ENCODE measurements at places on chromosomes 16 and 17.

DNA sequence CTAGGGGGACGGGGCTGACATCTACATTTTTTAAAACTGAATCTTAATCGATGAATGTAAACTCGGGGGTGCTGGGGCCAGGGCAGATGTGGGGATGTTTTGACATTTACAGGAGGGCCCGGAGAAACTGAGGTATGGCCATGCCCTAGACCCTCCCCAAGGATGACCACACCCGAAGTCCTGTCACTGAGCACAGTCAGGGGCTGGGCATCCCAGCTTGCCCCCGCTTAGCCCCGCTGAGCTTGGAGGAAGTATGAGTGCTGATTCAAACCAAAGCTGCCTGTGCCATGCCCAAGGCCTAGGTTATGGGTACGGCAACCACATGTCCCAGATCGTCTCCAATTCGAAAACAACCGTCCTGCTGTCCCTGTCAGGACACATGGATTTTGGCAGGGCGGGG is 21.4 kb downstream of the ADAM11 start:
- no peak for DNase-seq

- no peak for DNase-seq
Observed at GRCh38 chr17:40418428-40418706, 671 bp upstream of the TOP2A start.

DNA sequence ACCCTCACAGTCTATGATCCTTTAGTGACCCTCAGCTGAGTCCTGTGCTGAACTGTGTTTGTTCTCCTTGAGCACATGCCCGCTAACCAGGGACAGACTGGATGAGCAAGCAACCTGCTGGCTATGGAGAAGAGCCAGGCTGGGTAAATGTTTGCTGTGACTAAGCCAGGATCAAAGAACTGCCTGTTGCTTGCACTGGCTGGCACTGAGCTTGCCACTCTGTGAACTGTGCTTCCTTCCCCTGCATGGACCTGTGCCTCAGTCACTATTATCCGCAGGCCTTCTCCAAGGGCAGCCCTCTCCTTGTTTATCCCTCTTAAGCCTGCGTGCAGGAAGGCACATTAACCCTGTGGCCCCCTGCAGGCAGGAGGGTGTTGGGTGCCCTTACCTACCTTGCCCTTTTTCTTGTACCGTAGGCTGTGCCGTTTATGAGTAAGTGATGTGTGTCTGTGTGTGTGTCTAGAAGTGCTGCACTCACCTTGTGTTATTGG is 7.4 kb downstream of the PNPO start:
- no peak for DNase-seq

GRCh38 chr16:78448658-78449271 is 349.3 kb downstream of the WWOX start:
- no peak for DNase-seq

DNA sequence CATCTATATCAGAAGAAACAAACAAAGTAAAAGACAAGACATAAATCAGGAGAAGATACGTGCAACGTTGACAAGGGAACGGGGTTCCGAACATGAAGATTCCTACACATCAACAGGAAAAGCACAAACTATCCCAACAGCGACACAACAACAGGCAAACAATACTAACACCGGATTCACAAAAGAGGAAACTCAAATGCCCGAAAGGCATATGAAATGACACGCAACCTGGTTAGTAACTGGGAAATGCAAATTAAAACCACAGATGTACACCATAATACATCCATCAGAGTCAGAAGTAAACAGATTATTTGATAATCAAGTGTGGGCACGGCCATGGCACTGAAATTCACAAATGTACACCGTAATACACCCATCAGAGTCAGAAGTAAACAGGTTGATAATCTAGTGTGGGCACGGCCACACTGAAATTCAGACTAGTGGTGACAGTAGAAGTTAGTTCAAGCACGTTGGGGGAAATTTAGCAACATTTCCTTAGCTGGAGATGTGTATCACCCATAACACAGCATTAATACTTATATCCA is 171.9 kb upstream of the RPH3AL start:
- no peak for DNase-seq

- DNase-seq = no peak
Observed at GRCh38 chr17:2068031-2068518, 13.2 kb downstream of the HIC1 start.

DNA sequence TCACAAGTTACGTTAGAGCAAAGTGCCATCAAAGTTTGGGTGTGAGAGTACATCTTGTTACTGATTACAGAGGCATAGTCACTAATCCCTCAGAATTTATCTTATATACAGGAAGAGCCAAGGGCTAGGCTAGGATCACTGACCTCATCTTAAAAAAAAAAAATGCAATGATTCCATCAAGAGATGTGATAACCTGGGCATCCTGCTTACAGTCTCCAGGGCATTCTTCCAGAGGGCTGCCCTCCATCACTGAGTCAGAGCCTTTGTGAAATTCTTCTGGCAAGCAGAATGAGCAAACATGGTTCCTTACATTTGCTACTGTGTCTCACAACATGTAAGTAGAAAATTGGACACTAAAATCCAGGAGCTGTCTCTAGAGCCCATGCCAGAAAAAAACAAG is 410.6 kb downstream of the ZFHX3 start:
- DNase-seq = no peak

DNA sequence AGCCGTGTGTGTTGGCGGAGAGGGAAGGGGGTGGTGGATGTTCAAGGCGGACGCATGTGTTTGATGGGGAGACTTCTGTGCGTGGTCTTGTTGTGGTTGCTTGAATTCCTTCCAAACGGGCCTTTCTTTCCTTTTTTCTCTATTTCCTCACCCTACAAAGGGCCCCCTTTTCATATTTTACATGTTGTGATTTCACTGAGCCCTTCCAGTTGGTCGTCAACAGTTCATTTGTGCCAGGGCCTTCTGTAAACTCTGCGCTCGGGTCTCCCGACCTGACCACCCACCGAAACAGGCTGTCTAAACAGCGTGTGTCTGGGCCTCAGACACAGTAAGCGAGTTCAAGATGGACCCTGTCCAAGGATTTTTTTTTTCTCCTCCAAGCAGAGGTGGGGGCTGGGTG is 228.4 kb downstream of the IRF8 start:
- DNase-seq = no peak

DNA sequence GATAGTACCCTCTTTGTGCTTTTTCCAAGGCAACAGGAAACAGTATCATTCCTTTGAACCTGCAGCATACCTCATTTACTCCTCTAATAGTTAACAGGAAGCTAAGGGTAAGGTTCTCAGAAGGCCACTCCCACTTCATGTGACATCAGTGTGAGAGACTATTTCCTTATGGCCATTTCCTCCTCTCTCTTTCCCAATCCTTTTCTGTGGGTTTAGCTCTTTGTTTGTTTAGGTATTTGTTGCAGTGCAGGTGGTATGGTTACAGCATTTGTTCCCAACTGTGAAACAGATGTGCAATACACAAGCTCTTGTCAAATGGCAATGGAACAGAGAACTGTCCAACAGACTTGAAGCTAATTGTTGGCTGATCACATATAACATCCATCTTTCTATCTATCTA is 14.7 kb downstream of the TMC5 start:
- no peak for DNase-seq

GRCh38 chr16:56914896-56915295 is 17.0 kb upstream of the HERPUD1 start:
- DNase-seq = no peak

GRCh38 chr17:80997424-80998117 is 5.9 kb downstream of the CHMP6 start:
- peak; percentile 82 for DNase-seq

DNA sequence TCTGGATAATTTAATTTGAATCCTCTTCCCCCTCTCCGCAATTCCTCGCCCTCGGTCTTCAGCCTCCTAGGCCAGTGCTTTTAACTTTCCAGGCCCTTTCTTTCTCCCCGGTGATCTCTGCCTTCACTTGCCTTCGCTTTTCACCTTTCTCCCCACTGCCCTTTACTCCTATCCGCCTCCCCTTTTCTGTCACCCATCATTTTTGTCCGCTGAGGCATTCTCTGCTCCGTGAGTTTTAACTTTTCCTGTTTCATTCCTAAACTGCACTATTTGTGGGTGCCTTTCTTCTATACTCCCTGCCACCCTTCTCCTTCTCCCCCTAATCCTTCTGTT is 729 bp downstream of the LONP2 start:
- DNase-seq = no peak

DNA sequence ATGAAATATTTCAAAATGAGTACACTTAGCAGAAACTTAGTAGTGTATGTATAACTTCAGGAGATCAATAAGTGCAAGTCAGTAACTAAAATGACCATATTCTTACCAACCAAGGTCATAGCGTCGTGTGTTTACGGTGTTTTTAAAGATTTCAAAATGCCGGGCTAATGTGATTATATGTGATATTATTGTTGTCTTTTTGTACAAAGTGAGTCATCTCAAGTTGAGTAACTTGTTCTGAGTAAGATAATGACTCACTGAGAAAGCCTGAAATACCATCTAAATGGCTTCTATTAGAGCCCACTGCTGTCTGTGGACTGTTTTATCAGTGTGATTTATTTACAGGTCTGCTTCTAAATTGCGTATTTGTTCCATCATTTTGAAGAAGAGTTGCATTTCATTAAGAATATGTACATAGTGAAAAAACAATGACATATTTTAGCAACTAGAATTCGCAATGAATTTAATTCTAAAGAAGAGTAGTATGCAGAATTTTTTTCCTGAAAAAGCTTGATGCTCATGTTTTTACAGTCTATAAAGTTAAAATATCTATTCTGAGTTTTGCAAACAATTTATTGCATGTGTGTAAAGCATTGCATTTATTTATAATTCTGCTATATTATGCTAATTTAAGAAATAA is 12.7 kb downstream of the KRT12 start:
- peak; percentile 14 for DNase-seq

DNA sequence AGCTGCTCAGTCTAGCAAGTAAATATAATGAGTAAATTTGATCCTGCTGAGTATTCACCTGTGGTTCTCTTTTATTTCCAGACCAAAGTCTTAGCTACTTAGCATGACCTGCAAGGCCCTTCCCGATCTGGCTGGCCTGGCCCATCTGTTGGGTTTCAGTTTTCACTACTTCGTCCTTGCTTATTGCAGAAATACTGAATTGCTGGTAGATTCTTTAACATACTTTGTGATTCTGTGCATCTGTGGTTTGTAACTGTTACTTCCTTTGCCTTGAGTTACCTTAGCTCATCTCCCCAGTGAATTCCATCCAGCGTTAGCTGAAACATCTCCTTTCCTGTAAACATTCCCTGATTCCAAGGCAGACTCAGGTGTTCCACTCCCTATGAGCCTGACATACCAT is 131.1 kb downstream of the PHKB start:
- DNase-seq = no peak

DNA sequence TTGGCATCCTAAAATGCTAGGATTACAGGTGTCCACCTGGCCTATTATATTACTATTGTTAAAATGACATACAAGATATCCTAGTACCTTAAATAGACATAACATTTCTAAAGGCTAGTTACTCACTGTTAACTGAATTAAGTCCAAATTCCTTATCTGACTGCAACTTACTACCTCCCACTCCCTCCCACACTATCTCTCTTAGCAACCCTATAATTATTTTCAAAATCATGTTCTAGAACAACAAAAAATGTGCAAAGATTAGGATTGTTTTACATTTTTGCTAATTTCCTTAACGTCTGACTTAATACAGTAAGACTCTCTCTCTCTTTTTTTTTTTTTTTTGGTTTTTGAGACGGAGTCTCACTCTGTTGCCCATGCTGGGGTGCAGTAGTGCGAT is 2.2 kb upstream of the ATF7IP2 start:
- no peak for DNase-seq

DNA sequence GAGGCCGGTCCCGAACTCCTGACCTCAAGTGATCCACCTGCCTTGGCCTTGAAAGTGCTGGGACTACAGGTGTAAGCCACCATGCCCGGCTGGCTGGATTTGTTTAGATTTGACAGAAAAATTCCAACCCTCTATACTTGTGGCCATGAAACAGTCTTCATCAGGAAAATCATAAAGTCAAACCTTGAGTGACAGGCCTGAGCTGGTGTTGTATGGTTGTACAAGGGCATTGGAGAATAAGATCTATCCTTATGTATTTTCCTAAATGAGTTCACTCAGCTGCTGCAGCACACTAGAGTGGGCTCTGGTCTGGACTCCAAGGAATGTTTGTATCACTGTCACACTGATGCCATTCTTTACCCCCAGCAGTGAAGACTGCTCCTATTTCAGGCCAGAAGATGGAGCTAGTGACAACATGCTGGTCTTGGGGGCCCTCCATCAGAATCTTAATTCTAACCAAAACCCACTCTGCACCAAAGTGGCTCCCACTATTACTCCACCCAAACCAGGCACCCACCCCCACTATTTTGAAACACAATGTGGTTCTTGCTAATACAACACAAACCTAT is 27.4 kb downstream of the SNX11 start:
- no peak for DNase-seq

- no peak for DNase-seq
Observed at GRCh38 chr17:13759518-13760335, 158.0 kb upstream of the HS3ST3A1 start.

- no peak for DNase-seq
Observed at GRCh38 chr16:20674684-20675487, 22.6 kb downstream of the ACSM1 start.

DNA sequence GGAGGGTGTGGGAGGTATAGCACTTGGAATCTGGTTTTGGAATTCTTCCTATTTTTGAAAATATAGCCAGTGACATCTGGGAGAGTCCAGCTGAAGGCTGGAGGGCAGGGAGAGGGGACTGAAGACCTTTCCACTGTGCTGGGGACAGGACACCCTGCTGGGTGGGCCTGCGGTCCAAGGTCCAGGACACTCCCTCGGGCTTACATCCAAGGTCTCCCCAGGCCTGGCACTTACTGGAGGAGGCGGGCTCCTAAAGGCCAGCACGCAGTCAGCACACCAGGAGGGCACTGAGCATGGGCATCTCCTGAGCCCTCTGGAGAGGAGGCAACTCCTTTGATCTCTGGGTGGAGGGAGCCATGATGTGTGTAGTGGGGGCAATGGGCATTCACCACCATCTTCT is 35.5 kb upstream of the ETV4 start:
- DNase-seq = no peak

GRCh38 chr16:83561876-83562275 is 245.9 kb upstream of the HSBP1 start:
- no peak for DNase-seq

GRCh38 chr17:27244491-27245223 is 49.3 kb upstream of the WSB1 start:
- DNase-seq = peak; percentile 84
